ENCODE measurements at places on chromosomes 13 and 19.

- no peak for DNase-seq
These were observed 4.1 kb downstream of the CYP4F3 start for GRCh38 chr19:15644816-15645215.

DNA sequence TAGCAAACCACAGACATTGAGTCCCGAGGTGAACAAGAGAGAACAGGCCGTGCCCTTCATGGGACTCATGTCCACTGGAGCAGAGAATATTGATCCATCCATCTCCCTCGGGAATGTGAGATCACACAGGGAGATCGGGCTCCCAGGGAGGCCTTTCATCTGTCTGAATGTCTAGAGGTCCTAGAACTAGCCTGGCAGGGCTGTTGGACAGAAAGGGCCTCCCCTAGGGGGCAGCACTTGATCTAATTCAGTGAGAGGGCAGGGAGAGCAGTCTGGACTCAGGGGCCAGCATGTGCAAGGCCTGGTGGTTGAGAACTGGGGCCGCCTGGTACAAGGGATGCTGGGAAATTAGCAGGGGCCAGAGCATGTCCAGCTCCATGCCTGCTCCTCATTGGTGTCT is 4.3 kb downstream of the RUVBL2 start:
- peak; percentile 53 for DNase-seq

GRCh38 chr19:7799640-7800355 is 30.2 kb upstream of the EVI5L start:
- DNase-seq, result peak; percentile 54

DNA sequence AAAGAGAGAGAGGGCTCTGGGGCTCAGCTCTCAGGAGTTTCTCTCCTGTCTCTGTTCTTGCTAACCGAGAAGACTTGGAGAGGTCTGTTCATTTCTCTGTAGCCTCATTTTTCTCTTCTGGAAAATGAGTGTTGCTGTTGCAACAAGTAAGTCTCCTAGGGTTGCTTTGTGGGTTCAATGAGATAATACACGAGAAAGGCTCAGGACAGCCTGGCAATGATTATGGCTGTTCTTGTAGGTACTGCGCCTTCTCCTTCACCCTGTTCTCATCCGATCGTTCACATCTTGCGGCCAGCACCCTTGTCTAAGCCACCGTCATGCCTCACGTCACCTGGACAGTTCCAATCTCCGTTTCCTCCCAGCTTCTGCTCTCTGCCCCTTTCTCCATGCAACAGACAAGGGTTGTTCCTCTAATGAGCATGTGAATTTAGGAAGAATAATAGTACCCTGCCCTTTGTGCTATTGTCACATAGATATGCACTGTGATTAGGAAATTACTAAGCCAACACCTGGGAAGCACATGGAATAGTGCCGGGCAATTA is 4.2 kb downstream of the C5AR1 start:
- DNase-seq, result no peak

- no peak for DNase-seq
These were observed at the start of gene TEX26 for GRCh38 chr13:30932481-30933353. Gene TEX26 (plus strand): TSS chr13:30932656. CDS start chr13:30932716, 60 bp downstream.

- DNase-seq, result no peak
These were observed 11.4 kb upstream of the MYCBP2 start for GRCh38 chr13:77338329-77338728.

Measured in activated CD8-positive, alpha-beta memory T cell treated with anti-CD3 and anti-CD28 coated beads, Interleukin-2, amount 50 U/mL, for 4 hours (primary cell).